Vagina (tissue), 2 donors: ENCODE measurements at places on chromosomes 12 and 14. TPM values are rescaled to one million over a fixed set of nuclear protein-coding genes. Genes with fewer than 3 reads are reported as not detected.

RDH16 gene
- total RNA-seq = 2.9 TPM

CMA1 gene
- total RNA-seq = not detected

CLSTN3 gene
- 46.2 TPM for total RNA-seq

PSMC1 gene
- total RNA-seq = 32.7 TPM

SDR9C7 gene
- total RNA-seq = 11.0 TPM

GON7 gene
- total RNA-seq = 7.4 TPM

CPNE6 gene
- not detected for total RNA-seq

RPL10L gene
- total RNA-seq = not detected

FOXM1 gene
- 8.1 TPM for total RNA-seq

MMP19 gene
- 21.6 TPM for total RNA-seq

LTB4R gene
- 35.1 TPM for total RNA-seq

ARMH4 gene
- 5.2 TPM for total RNA-seq

NAP1L1 gene
- total RNA-seq = 318 TPM
